ENCODE measurements at places on chromosomes 2 and 18.

DNA sequence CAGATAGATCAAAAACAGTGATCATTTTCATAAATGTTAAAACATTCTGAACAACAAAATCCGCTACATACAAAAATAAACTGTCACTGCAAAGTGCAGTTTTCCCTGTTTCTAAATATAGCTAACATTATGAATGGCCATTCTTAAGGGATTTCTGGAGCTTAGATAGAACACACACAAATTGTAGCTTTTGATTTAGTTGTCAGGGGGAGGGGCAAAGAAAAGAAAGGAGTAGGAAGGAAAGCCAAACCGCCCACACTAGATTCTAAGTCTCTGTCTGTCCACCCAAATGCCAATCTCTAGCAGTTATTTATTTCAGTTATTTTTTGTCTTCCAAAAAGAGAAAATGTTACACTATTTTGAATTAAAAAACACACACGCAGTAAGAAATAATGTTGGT, 182.4 kb downstream of the CDH2 start:
- no peaks in the 10 kb centered on the region for H3K4me1 ChIP-seq
- H3K4me3 ChIP-seq = no peak overlapping the region

DNA sequence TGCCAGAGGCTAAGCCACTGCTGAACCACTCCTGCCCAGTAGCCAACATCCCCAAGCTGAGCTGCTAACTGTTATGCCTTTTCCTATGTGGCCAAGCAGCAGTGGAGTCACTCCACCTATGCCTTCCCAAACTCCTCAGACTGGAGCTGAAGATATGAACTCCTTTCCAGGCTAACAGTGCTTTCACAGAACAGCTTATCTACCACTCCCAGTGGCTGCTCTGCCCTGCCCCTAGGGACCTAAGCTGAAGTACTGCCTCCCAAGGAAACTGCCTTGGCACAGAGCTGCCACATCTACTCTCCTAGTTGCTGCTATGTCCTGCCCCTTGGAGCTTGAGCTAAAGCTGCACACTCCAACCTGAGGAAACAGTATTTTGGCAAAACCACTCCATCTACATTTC, 275.9 kb downstream of the RBM43 start:
- DNase-seq = no peak
- H3K27ac ChIP-seq = no peak overlapping the region
- no peak overlapping the region for H3K4me3 ChIP-seq
- no peaks in the 10 kb centered on the region for H3K4me1 ChIP-seq

DNA sequence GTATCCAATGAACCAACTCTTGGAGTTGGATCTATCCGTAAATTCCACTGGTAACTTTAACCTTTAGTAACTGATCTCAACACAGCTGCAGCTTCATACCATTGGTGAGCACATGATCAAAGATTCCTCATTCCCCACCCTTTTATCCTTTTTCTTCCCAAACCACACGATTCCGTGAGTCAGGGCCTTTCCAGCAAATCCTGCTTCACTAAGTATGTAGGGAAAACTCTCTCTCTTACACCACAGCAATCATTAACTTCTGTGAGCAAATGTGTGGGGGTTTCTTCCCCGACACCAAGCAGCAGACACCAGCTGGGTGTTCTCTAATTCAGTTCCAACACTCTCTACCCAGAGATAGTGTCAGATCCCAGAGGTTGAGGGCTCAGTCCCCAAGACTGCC, 23.5 kb downstream of the ELP2 start:
- no peak for DNase-seq
- no peak overlapping the region for H3K4me3 ChIP-seq
- H3K27me3 ChIP-seq = no peaks in the 10 kb centered on the region
- H3K4me1 ChIP-seq = peaks cover 25% of the 10 kb centered on the region
- no peak overlapping the region for H3K27ac ChIP-seq

DNA sequence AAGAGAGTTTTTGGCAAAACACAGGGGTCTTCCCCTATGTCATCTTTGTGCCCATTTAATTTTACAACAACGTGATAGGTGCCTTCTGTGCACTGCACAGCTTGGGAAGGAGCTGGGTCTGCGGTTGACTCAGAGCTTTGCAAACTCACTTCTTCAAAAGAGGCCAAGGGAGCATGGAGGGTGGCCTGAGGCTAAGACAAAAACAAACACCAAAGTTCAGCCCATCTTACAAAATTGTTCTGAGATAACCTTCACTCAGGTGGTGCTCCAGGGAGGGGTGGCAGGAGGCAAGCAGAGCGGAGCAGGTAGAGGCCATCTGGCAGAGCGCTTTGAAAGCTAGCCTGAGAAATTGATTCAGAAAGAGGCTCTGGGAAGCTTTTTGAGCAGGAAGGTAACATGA, 9.8 kb downstream of the SOWAHC start:
- H3K27me3 ChIP-seq = peaks cover 53% of the 10 kb centered on the region
- DNase-seq = no peak
- H3K4me1 ChIP-seq = no peaks in the 10 kb centered on the region

DNA sequence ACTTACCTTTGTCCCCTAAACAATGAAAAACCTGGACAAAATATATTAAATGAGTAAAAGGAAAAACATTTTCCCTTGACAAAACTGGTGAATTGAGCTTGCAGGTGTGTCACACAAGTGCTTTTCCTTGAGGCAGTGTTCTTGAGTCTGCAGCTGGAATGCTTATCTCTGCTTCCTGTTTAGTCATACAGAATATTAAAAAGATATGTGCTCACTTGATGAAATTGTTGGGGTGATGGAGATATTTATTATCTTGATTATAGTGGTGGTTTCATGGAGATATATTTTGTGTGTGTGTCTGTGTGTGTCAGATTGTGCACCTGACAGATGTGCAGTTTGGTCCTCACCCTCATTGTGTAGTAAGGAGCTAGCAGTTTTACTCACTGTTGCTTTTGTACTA, 3.3 kb downstream of the TAF1B start:
- H3K27me3 ChIP-seq = no peaks in the 10 kb centered on the region
- peaks cover 43% of the 10 kb centered on the region for H3K36me3 ChIP-seq
- no peak overlapping the region for H3K27ac ChIP-seq
- DNase-seq = no peak
- peak overlapping the region; percentile 21 for H3K4me3 ChIP-seq
